ENCODE measurements at places on chromosomes 5 and 9. TPM values are rescaled to one million over a fixed set of nuclear protein-coding genes. Genes with fewer than 3 reads are reported as not detected.

The PDE8B gene
- 2.0 TPM for total RNA-seq

The LCN2 gene
- 0.09 TPM for total RNA-seq

The CORO2A gene
- total RNA-seq: 0.13 TPM

The CTSV gene
- 0.44 TPM for total RNA-seq

The SRD5A1 gene
- 7.9 TPM for total RNA-seq

The SV2C gene
- under 0.01 TPM for total RNA-seq

The TMEM252 gene
- total RNA-seq: 0.09 TPM

The TRMO gene
- 12.7 TPM for total RNA-seq

The PTGS1 gene
- 2.7 TPM for total RNA-seq

The CDO1 gene
- total RNA-seq: 19.1 TPM

The PROB1 gene
- 18.8 TPM for total RNA-seq

The FRMD3 gene
- total RNA-seq: 34.1 TPM

The GRXCR2 gene
- total RNA-seq: not detected

The OR1J2 gene
- not detected for total RNA-seq

The TMEM161B gene
- 16.5 TPM for total RNA-seq

The CNTNAP3 gene
- 2.9 TPM for total RNA-seq

The SYK gene
- 3.7 TPM for total RNA-seq

The ARPC5L gene
- total RNA-seq: 15.0 TPM

The EXOSC2 gene
- 24.2 TPM for total RNA-seq

The NCS1 gene
- 30.4 TPM for total RNA-seq

The GLDC gene
- total RNA-seq: 0.27 TPM

The PCDHA4 gene
- 0.22 TPM for total RNA-seq

The APBA1 gene
- 7.8 TPM for total RNA-seq

The SPINK13 gene
- total RNA-seq: not detected

The TLR4 gene
- 13.3 TPM for total RNA-seq

Data from muscle of leg (tissue), 16 donors.